ENCODE measurements at places on chromosomes 7 and 10.

DNA sequence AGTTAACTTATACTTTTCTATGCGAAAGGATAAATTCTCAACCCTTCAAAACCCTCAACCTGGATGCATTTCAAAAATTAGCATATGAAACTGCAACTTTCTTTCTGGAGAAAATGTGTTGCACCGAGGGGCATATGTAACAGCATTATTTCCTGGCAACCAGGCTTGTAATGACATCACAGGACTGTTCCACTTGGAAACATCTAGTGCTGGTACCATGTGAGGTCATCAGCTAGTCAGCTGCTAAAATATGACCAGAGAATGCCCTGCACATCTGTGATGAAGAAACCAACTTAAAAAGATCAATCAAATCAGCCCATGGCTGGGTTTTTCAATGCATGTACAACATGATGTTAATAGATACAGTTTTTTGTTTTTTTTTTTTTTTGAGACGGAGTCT, 40.0 kb downstream of the FGFR2 start:
- no peak for DNase-seq

DNA sequence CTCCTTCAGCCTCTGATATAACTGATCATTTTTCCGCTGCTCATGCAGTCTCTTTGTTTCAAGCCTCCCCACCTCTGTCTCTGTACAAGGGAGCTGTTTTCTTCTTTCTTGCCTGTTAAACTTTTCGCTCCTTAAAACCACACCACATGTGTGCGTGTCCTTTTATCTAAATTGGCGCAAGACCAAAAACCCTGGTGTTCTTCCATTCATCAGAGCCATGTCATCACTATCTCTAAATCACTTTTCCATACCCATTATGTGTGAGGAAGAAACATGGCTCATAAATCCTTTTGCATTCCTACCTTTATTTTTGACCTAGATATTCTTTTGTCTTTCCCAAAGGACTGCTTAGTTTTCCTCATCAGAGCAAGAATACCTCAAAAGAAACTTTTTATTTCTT, 239.0 kb upstream of the IMMP2L start:
- DNase-seq, result no peak

DNA sequence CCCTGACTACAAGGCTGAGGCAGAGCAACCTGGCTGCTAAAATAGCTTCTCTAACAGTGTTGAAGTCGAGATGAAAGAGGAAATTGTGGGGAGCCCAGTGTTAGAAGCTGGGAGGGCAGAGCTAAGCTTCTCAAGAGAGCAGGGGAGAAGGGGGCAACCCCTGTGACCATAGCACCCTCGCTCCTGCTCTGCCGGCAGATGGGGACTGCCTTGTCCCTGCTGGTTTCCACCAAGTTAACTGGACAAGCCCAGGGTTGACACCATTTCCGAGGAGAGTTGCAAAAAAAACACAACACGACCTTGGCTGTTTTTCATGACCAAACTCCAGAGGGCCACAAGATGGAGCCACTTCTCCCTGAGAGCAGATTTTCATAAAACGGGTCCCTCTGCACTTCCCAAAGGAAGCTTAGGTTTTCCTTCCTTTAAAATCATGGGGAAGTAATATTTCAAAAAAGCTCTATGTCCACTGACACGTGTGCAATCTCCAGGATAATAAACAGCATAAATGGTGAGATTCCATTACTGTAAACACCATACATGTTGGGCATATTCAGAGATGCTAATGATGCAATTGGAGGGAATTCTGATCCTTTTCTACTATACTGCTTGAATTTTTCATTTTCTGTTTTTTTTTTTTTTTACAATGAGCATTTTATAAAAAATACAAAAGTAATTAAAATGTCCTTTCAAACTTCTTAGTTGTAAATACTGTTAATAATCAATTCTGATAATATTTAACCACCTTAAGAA, 140.4 kb downstream of the PIP4K2A start:
- peak; percentile 17 for DNase-seq

DNA sequence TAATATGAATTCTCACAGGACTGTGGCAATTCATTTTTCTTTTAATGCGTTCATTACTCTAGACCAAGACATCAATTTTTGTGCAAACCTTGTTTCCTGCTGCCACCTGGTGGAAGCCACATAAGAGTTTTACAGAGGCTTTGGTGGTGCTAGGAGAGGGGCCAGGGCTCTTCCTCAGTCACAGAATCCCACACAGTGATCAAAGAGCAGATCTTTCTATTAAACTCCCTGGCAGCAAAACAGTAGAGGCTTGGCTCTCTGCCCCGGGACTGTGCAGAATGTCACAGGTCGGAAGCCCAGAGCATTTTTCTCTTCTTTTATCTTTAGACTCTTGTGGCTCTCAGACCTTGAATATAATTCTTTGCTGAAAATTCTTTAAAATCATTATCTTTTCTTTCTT, 506.4 kb upstream of the C7orf33 start:
- DNase-seq, result no peak

DNA sequence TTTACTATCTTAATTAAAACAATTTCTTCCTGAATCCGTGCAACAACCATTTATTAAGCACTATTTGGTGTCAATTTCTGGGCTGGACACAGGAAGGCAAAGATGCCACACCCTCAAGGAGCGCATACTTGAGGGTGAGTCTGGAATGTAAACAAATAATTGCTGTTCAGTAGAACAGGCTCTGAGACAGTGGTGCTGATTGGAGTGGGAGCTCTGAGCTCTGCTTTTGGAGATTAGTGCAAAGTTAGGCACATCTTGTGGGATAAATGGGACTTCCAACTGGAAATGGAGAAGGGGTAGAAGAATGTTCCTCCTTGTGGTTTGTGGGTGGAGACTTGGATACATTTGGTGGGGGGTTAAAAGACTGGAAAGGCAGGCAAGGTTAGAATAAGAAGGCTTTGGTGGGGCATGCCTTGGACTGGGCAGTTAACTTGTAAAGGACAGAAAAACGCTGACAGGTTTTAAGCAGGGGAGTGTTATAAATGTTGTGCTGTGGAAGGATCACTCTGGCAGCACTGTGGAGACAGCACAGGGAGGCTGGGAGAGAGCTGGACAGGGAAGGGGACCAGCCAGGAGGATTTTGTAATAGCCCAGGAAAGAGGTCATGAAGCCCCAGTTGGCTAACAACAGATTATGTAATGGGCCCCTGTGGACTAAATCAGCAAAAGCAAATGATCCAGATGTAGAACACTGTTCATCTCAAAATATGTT, 80.7 kb downstream of the ZNF365 start:
- no peak for DNase-seq

DNA sequence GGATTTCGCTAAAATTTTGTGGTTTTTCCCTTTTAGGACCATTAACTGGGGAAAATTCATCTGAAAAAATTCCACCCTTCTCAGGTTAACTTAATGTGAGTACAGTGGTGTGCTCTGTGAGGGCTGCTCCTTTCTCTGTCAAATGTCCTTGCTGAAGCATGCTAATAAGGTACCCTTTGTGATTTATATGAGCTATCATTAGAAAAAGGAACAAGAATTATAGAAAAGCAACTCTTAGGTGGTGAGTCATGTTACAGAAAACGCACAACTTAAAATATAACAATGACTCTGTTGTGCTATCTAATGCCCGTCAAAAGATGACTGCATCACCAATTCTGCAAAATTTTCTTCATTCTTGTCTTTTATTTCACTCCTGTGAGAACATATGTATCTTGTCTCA, 162.0 kb upstream of the MAGI2 start:
- DNase-seq, result no peak

DNA sequence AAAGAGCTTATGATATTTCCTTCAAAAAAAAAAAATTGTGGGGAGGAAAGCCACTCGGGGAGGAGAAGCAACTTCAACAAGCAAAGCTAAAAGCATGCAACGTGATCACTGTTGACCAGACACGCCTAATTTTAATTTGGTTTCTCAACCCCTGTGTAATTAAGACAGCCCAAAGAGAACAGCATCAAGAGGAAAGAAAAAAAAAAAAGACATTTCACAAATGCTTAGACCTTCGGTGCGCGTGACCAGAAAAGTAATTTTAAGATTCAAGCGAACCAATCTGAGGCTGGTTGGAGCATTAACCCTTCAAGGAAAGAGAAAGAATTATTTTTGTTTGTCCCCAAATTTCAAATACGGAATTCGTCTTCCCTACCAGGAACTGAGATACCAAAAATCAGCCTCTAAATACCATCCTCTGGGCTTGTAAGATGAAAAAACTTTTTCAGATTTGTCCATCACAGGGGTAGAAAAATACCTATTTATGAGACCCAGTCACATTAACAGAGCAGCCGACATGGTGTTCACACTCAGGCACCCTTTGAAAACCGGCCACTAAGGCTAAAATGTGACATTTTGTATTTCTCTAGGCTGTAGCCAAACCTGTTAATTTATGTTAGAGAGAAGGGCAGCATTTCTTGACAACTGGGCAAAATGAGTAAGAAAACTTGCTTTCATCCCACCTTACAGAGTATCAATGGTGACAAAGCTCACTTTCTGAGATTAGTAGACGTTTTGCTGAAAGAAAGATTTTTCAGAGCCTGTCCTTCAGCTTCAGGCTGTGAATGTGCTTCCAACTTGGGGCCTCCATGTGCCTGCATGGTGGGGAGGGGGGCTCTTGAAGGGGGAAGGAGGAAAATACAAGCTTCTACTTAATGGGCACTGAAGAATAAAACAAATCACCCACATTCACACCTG, 179.9 kb upstream of the KLF14 start:
- no peak for DNase-seq

DNA sequence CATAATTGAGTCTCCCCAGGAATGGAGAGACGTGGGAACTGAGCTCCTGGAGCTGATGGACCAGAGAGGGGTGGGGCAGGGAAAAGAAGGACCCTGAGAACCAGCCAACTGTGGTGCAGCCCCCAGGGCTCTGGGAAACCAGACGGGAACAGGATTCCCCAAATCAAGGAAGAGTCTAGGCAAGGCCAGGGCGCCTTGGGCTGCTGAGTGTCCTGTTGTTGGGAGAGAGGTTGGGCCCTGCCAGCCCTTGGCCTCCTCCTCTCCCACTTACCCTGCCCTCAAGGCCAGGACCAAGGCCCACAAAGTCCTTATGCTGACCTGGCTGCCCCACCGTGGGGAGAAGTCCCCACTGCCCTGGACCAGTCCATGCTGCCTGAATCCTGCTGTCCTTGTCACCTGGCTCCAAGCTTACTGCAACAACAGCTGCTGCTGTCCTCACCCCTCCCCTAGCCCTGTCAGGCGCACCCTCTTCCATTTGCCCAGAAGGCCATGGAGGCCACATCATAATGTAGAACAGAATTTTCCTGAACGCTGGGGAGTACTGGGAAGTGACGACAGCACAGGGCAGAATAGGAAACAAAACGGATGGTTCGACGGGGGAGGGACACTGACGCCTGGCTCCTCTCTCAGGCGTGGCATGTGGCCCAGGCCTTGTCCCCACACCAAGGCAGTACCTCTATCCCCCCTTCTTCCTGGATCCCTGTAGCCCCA, 132.9 kb upstream of the ZMIZ1 start:
- no peak for DNase-seq

DNA sequence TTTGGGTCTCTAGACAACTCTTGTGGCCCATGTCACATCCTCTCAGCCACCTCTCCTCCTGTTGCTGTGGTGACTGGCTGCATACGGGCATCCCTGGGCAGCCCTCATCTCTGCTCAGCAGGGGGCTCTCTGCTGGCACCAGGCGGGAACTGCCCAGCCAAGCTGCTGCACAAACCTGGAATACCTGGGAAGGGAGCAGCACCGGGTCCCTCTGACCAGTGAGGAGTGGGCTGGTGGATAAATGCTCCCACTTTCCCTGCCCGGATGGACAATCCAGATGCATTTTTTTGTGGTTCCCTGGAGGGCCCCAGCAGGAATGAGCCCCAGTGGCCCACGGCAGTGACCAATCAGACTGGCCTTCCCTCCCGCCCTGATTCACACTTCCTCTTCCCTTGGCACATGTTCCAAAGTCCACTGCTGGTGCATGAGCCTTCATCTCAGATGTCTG, 21.9 kb downstream of the GRID1 start:
- no peak for DNase-seq

Measured in CD4-positive, alpha-beta memory T cell (primary cell).